ENCODE measurements at places on chromosomes 3 and 15.

DNA sequence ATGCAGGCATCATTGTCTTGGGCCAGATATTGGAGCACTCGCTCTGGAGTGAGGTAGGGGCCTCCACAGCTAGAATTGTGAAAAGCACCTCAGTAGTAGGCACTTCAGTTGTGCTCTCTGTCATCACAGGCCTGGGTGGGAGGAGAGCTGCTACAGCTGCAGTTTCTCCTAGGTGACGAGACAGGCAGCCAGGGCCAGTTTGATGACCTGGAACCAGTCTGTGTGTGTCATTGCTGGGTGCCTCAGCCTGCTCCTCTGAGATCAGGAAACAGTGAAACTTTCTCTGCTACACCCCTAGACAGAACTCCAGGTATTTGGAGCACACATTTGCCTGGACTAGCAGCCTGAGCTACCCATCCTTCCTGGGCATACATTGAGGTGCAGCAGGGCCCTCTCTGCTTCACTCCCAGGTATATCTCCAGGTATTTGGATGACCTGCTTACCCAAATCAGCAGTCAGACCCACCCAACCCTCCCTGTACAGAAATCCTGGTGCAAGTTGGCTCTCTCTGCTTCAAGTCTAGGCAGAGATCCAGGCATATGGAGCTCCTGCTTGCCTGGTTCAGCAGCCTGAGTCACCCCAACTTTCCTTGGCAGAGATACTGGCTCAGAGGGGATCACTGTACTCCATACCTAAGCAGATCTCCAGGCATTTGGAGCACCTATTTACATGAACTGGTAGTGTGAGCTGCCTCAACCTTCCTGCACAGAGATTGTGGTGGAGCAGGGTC lies 54.3 kb upstream of the SGO1 start:
- DNase-seq: no peak

DNA sequence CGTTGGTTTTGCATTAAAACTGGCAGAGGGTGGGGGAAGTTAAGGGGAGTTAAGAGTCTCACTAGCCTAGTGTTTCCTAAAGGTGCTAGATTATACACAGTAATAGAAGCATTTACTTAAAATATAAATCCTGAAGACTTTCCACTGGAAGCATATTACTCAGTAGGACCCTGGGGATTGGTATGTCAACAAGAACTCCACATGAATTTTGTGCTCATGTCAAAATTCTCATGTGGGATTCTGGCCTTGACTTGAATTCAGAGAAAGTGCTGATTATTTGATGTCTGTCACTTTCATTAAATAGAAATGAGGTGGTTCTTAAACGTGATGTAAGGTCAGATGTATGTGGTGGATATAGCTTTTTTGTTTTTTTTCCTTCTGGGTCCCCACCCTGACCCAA lies 997.2 kb downstream of the TUSC7 start:
- DNase-seq: no peak

DNA sequence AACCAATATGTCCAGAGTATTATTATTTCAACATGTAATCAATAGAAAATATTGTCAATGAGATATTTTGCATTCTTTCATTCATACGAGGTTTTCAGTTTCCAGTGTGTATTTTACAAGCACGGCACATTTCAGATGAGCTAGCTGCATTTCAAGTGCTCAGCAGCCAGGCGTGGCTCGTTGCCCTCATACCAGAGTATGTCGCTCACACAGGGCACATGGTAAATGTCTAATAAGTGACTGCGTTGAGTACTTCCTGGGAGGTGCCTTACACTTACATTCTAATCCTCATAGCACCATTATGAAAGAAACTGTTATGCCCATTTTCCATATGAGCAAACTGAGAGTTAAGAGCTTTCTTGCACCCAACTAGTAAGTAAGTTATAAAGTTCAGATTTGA lies 47.4 kb downstream of the TMEM266 start:
- no peak for DNase-seq

DNA sequence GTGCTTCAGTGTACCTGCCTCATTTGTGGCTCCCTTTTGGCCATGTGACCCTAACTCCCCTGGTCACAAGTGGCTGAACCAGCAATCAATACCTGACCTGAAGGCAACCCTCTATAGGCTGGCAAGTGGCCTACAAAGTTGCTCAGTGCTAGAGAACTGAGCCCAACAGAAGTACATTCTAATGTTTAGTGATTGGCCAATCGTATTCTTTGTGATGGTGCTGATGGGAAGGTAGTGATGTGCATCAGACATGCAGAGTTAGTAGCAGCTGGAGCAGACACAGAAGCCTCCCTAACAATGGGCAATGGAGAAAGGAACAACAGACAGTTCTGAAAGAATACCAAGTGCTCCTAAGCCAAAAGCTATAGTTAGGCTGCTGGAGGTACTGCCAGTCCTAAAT lies 10.4 kb upstream of the ATOSA start:
- DNase-seq: no peak

GRCh38 chr3:128488991-128489673 lies 3.9 kb downstream of the GATA2 start:
- no peak for DNase-seq

- DNase-seq: no peak
Observed at GRCh38 chr15:76161153-76162035, 101.6 kb downstream of the TMEM266 start.

DNA sequence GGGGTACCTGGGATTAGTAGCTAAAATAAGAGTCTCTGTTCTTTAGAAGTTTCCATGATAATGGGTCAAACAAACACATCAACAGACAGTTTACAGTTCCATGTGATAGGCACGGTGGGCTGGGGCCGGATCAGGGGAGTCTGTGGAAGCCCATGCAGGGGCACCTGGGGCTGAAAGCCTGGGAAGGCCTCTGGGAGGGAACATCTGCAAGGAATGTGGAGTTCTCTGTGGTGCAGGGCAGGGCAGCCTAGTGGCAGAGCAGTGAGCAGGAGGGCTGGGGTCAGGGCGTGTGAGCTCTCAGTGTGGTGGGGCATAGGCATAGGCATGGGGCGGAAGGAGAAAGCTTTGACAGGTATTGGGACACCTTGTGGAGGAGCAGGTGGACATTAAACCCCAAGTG lies 207.7 kb upstream of the TRIM42 start:
- no peak for DNase-seq

- DNase-seq: no peak
Observed at GRCh38 chr3:149657321-149657925, 402 bp downstream of the WWTR1 start.

DNA sequence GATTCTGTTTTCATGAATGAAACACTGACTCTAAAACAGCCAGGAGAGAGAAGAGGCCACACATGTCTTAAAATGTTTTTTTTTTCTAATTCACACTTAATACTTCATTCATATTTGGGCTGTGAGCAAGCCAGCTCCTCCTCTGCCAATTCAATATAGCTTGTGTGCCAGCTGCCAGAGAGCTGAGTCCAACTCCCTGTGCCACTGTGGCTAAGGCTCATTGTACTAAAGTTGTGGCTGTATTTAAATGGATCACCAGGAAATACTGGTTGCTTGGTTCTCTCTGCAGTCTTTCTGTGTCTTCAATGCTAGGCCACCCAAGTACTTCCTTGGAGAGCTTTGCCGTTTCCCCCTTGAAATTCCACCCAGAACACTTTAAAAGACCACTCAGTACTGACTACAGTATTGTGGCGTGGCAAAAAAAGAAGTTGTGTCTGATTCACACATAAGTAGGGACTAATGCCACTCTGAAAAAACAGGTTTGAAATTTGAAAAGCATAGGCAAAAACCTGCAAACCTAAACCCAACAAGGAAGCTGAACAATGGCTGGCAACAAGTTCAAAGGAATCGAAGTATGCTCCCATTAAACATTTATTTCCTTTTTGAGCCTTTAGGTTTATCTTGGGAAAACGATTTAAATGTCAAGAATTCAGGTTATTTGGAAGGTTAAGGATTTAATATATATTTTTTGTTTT lies 524.7 kb downstream of the DIPK2A start:
- no peak for DNase-seq

DNA sequence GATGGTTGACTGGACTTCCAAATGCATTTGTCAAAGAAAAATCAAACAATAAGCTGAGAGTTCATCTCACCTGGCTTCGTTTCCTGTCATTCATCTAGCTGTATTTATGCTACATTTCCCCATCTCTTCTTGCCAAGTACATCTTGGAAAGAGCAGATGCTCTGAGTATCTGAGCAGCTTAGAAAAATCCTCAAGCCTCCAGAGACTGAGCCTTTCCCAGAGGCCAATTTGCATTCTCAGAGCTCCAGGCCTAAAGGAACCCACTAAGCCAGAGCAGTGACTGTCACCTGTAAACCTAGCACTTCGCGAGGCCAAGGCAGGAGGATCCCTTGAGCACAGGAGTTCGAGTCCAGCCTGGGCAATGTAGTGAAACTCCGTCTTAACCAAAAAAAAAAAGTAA lies 100.5 kb downstream of the XXYLT1 start:
- DNase-seq: no peak

GRCh38 chr3:52483081-52483480 lies 12.1 kb upstream of the STAB1 start:
- DNase-seq: no peak

DNA sequence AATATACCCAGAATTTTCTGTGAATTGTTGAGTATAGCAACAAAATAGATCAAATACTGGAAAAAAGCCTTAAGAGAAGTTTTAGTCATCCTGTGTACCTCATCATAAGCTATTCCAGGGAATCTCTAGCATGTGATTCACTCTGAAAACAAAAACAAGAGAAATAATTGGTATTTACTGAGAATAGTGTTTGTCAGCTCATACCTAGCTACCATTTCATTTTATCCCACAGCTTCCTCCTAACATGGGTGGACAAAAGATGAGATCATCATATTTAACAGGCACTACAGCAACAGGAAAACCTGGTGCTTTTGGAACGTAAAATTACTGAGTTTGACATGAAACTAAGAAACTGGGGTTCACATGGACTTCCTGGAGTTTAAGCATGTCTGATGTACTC lies 753.5 kb upstream of the NECTIN3 start:
- DNase-seq: no peak

- DNase-seq: no peak
Observed at GRCh38 chr3:187002915-187003314, 72.6 kb downstream of the ST6GAL1 start.

GRCh38 chr3:64228110-64228509 lies 2.8 kb upstream of the PRICKLE2 start:
- DNase-seq: no peak

DNA sequence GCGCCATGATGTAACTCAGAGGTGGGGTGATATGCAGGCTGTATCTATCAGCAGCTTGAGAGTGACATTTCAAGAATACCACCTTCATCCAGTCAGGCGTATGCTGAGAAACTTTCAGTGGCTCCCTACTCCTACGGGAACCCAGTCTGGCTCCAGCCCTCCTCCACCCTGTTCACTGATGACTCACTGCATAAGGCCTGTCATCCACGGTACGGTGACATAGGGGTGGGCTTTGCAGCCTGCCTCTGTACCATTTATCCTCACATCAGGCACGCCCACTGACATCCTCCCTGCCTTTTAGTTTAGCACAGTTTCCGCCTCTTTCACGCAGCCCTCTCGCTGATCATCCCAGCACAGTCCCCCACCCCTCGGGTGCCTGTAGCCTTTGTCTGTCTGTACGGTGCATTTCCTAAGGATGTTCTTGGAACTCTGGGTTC lies 11.7 kb downstream of the PXYLP1 start:
- peak; percentile 48 for DNase-seq

GRCh38 chr3:18837137-18837755 lies 311.1 kb upstream of the KCNH8 start:
- no peak for DNase-seq

DNA sequence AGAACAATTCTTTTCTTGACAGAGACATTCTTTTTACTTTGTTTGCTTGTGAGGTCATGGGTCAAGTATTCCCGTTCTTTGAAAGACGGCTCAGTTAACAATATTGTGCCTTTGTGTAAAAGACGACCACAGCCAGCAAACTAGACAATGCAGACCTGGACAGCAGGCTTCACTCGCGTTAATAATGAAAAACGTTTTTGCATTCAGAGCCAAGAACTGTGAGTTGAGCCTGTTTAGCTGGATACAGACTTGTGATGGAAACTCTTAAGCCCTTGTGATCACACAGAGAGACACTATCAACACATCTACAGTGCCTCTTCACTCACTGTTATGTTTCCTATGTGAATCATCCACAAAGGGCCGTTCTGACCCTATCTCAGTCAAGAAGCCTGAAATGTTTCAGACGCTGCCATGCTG lies 37.3 kb upstream of the CMTM7 start:
- DNase-seq: no peak

GRCh38 chr15:65414841-65415621 lies 7.7 kb downstream of the IGDCC4 start:
- no peak for DNase-seq

All from caudate nucleus (tissue), 63 donors.